ENCODE measurements at places on chromosomes 16 and 17.

- DNase-seq, result no peak
These were observed 560 bp downstream of the TELO2 start for GRCh38 chr16:1493746-1494094.

DNA sequence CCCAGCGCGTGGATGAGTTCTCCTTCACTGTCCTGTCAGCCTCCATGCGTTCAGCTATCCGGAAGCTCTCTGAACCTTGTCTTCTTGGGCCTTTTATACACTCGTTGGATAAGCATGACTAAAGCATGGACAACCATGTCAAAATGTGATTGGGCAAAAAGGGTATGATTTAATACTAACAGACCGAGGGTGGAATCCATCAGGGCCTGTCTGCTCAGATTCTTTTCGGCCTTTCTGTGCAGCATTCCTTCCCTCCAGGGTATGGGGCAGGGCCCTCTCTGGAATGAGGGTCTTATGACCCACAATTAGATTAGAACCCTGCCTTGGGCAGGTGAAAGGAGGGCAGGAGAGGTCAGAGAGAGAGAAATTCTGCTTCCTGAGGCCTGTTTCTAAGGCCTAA, 14.0 kb upstream of the CCL5 start:
- no peak for DNase-seq

GRCh38 chr16:50989047-50989446, 162.0 kb downstream of the SALL1 start:
- DNase-seq, result no peak

GRCh38 chr16:57947261-57947660, 23.7 kb downstream of the CNGB1 start:
- DNase-seq, result no peak

GRCh38 chr17:69525920-69526841, 111.7 kb downstream of the MAP2K6 start:
- peak; percentile 18 for DNase-seq

DNA sequence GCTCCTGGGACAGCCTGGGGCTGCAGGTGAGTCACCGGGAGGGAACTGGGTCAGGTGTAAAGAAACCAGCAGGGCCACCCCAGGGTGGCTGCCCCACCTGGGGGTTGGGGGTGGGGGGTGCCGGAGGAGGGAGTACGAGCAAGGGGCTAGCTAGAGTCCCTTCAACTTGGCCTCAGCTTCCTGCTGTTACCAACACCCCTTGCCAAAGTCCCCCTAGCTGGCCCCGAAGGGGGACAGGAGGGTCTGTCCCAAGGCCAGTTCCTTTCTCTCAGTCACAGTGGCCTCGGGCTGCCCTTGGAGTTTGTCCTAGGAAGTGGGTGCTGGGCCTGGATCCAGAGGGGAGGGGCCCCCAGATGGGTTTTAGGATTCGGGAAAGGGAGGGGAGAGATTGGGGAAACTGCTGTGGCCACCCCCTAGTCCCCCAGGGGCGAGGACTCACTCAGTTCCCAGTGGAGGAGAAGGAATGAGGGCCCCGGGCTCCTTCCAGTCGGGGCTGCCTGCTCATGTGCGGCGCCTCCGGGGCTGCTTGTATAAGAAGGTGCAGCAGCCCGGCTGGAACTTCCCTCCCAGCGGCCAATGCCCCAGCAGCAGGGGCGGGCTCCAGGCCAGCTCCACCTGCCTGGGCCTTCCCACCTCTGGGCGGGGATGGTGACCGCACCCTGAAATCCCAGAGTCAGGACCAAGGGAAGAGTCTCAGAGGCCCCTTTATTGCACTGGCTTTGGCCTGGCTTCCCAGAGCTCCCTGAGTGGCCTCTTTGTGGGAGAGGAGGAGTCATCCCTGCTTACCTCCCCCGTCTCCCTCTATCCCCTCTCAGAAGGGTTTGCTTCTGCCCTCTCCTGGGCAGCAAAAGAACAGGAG, 7.3 kb downstream of the ARHGAP27 start:
- peak; percentile 61 for DNase-seq

- no peak for DNase-seq
These were observed 18.3 kb downstream of the VPS53 start for GRCh38 chr17:696369-696768.

- peak; percentile 79 for DNase-seq
These were observed 840 bp downstream of the MYO1C start for GRCh38 chr17:1491443-1492248.

DNA sequence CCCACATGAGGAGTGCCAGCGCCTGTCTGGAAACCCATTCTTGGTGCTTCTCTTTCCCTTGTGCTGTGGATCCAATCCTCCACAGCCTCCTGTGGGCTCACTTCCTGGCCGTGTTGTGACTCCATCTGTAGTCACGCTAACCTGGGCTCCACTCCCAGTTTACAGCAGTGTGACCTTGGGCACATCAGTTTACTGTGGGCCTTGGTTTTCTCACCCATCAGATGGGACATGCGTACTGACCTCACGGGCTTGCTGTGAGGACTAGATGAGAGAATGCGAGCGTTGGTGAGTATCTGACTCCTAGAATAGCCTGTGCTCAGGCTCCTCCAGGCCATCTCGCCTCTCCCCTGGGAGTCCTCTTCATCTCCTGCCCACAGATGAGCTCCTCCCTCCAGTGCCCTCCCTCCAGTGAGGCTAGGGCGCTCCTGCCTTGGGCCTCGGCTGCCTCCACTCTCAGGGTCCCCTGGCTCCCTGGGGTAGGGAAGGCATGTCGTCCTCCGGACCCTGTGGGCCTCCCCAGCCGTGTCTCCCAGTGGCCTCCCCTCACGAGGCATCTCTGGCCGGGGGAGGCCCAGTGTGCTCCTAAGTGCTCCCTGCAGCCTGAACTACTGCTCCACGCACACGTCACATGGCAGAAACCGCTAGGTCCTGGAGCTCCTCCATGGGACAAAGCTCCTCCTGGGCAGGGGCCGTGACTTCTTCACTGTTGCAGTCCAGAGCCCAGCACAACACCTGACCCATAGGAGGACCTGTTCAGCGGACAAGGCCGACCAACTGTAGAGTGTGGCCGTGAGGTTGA, 5.2 kb upstream of the FOXJ1 start:
- no peak for DNase-seq

DNA sequence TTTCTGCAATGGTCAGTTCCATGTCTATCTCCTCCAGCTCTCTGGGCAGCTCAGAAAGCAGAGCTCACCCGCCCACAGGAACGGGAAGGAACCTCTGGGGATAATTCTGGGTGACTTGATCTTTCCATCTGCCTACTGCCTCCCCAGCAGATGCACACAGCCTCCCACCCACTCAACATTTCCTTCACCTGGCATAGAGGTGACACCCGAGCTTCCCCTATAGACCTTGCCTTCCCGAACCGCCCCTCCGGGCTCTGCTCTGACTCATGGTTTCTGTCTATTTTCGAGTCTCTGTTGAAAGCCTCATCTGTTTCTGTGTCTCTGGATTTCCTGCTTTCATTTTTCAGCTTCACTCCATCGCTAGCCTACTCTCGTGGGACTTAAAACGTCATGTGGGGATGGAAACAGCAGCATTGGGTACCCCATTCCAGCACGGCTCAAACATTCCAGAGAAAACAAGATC, 11.4 kb downstream of the GGA3 start:
- DNase-seq, result no peak

DNA sequence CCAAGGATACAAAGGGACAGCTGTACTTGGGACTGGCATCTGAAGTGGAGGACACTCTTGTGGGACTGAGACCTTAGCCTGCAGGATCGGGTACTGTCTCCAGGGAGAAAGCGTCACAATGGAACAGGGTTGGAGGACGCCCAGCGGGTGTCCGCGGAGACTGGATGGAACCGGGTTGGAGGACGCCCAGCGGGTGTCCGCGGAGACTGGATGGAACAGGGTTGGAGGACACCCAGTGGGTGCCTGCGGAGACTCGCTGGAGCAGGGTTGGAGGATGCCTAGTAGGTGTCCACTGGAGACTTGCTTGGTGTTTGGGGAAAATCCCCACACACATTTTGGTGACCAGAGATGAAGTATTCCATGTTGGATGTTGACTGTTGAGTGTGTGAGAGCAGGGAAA, at the start of gene MYADML2:
MYADML2 (minus strand) TSS at position 45 of the 400 bp plus-strand sequence. CDS start 5,492 bp downstream, outside the sequence.
- no peak for DNase-seq

GRCh38 chr16:14028202-14028601, 42.9 kb upstream of the MRTFB start:
- DNase-seq, result no peak

DNA sequence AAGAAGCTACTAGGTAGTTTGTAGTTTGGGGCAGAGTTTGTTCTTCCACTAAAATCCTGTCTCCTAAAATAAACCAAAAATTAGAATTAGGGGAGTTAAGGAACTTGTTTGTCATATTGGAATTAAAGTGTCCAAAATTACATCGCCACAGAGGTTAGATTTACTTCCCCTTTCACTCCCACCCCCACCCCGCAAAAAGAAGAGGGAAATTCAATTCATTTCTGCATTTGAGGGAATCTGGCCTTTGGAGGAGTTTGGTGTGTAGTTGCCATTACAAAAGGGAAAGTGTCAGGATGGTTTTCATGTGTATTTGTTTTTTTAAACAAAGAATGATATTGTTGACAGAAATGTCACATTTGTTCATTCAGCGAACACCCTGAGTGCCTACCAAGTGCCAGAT, 5.8 kb downstream of the TMEM97 start:
- no peak for DNase-seq

DNA sequence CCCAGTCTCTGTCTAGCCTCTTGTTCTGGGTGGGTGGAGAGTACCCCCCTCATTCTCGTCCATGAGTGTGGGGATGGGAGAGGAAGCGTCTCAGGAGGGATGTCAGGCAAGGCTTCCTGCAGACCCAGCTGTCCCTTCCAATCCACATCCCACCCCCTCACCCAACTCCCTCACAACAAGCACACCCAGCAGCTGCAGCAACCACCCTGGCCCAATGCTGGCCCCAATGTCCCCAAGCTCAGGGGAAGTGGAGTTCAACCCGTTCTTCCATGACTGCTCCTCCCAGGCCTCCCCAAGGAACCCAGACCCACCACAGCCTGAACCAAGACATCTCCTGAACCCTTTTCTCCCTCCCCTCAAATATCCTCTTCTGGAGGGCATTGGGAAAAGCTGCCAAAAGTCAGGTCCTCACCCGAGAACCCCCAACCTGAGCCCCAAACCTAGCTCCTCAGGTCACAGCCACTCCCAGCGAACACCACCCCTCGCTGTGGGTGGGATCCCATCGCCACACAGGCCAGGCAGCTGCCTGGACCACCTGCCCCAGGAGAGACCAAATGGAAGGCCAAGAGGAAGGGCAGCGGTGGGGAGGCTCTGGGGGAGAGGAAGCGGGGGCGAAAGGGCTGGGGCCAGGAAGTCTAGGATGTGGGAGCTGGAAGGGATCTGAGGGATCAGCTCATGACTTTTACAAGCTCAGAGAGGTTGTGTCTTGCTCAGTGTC, 47.6 kb downstream of the FZD2 start:
- DNase-seq, result no peak

GRCh38 chr17:77200711-77201110, 59.9 kb downstream of the SEC14L1 start:
- no peak for DNase-seq

- DNase-seq, result no peak
These were observed 5.0 kb upstream of the CACNG5 start for GRCh38 chr17:66829883-66830282.

DNA sequence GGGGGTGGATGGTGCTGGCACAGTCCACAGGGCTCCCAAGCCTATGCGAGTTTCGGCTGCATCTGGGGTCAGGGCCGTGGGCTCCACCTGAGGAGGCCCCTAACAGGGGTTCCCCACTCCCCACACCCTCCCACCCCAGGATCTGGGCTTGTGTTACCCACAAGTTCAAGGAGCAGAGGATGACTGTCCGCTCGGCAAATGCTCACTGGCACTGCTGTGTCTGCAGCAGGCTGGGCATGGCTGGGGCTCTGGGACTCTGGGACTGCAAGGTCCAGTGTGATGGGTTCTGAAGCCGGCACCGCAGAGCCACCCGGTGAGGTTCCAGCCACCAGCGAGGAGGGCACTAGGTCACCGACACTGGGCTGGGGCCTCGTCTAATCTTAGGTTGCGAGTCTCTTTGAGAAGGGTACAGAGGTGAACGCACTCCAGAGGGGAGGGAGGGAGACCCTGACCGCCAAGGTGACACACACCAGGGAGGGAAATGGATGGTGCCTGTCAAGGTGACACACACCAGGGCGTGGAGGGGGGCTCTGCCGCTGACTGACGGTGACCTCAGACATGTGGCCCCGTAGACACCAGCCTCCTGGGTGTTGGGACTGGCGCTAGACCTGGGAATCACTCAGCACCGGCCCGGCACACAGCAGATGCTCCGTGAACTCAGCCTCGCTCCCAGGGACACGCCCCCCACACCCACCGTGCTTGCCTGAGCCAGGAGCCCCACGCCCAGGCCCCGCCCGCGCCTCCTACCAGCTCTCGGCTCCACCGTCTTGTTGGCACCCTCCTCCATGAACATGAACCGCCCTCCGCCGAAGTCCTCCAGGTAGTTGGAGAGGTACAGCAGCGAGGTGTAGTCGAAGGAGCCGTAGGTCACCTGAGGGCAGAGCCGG, 20.5 kb upstream of the HEXD start:
- no peak for DNase-seq

- no peak for DNase-seq
These were observed 4.2 kb downstream of the METRNL start for GRCh38 chr17:83083368-83084201.

GRCh38 chr17:48818361-48818841, 1.4 kb upstream of the TTLL6 start:
- no peak for DNase-seq

- no peak for DNase-seq
These were observed 427.1 kb downstream of the GRIN2A start for GRCh38 chr16:9755081-9755480.

- no peak for DNase-seq
These were observed 8.1 kb downstream of the TMEM235 start for GRCh38 chr17:78239489-78239931.

DNA sequence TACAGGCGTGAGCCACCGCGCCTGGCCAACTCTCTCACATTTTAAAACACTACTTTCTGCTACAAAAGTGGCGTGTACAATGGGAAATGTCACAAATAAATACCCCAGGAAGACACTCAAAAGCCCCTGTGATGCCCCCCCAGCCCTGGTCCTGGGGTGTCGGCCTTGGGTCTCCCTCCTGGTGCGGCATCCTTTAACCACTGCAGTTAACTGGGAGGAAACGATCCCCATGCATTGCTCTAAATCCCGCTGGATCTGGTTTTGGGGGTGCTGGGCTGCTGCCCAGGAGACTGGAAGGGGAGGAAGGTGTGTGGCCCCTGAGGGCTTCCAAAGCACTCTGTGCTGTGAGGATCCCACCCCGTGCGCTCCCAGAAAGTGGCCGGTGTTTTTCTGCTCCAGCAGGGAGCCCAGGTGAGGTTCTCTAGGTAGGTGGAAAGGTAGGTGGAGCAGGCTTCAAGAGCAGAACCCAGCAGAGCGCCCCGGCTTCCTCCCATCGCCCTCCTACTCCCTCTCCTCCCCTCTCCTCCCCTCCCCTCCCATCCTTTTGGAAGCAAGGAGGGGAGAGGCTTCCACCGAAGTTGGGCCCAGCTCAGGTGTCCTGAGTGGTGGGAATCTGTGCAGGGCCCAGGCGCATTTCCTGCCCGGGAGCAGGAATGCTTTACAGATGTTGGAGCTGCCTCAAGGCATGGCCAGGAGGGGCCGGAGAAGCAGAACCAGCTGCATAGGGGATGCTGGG, 363.3 kb downstream of the SEC14L1 start:
- DNase-seq, result no peak

DNA sequence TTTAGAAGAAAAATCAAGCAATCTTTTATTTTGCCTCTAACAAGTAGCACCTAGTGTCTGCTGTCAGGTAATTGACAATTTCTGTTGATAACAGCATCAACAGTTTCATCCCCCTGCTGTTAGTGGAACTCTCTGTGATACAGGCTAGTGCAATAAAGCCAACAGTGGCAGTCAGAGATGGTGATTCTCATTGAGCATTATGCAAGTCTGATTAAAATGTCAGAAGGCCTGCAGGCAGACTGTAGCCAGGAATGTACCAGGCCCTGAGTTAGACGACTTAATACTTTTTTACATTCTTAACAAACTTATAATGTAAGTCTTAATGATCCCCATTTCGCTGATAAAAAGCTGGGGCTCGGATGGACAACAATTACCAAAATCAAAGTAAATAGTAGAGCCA, 14.6 kb downstream of the CYLD start:
- no peak for DNase-seq
